8988T (cell line): ENCODE measurements at places on chromosomes 12 and 14.

DNA sequence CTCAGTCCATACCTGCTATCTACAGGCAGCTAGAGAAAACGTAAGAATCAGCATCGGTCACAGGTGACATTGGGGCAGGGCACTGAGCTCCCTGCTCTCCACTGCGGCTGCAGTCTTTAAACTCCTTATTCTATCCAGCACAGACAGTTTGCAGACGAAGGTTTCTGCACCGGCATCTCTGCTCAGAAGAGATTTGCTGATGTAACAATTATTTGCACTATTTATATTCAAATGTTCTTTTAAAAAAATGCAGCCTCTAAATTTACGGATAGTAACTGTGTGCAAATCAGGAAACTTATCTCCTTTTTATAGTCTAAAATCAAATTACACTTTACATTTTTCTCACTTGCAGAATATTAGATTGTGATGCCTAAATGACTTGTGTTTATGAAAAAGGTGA is 671.0 kb downstream of the VRK1 start:
- no peak for DNase-seq

GRCh38 chr12:2363836-2364609 is 311.2 kb downstream of the CACNA1C start:
- no peak for DNase-seq

DNA sequence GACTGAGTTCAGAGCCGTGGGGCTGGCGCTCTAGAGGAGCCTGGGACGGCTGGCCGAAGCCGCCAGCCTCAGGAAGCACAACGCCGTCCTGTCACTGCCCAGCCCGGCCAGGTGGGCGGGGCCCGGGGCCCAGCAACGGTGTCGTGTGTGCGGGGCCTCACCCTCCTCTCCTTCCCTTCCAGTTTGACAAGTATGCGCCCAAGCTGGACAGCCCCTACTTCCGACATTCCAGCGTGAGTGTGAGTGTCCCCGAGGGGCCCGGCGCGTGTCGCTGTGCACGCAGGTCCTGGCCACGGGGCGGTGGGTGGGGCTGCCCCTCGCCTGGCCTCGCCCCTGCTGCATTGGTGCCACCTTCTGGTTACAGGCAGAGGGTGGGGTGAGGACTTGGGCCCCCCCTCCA is 38.3 kb downstream of the LRCOL1 start:
- DNase-seq: no peak

- no peak for DNase-seq
Measured at GRCh38 chr12:108441549-108441948, 73.5 kb upstream of the FICD start.

GRCh38 chr12:22115711-22116110 is 69.7 kb downstream of the CMAS start:
- no peak for DNase-seq

GRCh38 chr12:125861299-125862281 is 796.4 kb downstream of the AACS start:
- DNase-seq: no peak

DNA sequence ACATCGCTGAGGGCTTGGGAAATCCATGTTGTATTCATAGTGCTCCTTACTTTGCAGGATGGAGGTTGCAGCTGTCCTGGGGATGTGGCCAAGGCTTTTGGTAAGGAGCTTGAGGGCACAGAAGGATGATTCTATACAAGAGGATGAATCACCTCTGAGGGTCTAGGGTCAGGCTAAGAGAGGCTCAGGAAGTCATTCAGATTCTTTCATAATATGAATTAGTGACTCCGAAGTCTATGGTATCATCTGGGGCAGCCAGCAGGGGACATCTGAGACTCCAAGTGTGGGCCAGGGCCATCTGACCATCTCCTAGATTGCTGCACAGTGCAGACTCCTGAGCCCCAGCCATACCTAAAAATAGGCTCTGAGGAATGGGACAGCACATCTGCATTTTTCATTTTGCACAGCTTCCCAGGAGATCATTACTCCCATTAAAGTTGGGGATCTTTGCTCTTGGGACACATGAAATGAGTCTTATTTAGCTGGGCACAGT is 4.8 kb downstream of the GMPR2 start:
- DNase-seq: no peak

- no peak for DNase-seq
Measured at GRCh38 chr12:80925237-80925636, 12.5 kb downstream of the LIN7A start.

- DNase-seq: no peak
Measured at GRCh38 chr12:4036671-4037271, 163.6 kb upstream of the PARP11 start.

- no peak for DNase-seq
Measured at GRCh38 chr14:58705066-58705465, 67.3 kb downstream of the DACT1 start.

DNA sequence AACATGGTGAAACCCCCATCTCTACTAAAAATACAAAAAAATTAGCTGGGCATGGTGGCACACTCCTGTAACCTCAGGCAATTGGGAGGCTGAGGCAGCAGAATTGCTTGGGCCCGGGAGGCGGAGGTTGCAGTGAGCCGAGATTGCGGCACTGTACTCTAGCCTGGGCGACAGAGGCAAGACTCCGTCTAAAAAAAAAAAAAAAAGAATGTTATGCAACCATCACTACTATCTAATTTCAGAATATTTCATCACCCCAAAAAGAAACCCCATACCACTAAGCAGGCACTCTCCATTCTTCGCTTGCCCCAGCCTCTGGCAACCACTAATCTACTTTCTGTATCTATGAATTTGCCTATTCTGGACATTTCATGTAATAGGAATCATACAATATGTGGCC is 68.8 kb upstream of the AMN start:
- no peak for DNase-seq

GRCh38 chr12:122355706-122356105 is 66.8 kb downstream of the CLIP1 start:
- DNase-seq: no peak

DNA sequence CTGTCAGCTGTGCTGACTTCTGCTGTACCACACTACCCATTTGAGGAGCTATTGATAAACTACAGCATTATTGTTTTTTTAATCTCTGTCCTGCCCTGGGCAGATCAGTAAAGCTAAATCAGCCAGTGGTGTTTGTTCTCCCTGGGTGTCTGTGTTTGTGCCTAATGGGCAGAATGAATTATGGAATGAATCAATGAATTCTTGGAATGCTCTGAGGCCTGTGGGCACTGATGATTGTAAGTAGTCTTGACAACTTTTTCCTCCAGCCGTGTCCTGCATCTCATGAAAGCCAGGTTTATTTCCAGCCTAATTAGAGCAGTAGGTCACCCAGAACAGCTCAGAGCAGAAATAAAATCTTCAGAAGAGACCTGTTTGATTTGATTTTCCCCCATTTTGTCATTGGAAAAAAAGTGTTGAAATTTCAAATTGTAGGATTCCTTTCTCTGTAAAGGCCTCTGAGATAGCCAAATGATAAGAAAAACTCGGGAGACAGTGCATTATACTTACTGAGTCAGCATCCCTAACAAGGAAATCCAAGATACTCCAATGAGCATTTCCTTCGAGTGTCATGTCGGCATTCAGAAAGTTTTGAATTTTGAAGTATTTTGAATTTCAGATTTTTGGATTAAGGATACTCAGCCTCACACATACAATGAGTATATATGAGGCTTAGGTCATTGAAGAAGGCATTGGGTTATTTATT is 19.4 kb upstream of the EVL start:
- no peak for DNase-seq

DNA sequence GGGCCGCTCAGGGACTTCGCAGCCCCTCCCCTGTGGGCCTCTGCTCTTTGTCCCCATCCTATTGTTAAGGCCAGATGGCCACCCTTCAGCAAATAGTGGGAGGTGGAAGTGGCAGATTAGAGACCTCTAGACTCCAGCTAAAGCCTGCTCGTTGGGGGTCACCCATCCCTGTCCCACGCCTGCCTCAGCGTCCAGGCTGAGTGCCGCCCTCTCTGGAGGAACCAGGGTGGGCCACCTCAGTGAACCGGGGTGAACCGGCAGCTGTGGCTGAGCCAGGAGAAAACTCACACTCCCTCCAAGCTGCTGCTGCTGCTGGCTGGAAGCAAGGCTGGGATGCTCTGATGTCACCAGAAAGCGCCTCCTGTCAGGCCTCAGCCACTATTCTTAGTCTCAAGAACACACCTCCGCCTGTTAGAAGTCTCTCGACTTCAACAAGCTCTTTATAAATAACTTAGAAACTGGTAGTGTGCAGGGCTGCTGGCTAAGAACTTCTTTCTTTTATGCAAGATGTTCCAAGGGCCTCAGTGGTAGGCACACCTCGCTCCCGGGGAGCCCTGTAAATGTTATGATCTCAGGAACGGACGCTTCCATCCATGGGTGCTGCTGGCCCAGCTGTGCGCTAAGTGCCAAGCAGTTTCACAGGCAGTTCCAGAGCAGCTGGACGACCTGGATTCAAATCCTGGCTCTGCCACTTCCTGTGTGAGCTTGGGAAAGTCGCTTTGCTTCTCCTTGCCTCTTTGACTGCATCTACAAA is 19.8 kb upstream of the TESC start:
- DNase-seq: no peak

GRCh38 chr12:104306376-104306775 is 2.8 kb downstream of the EID3 start:
- no peak for DNase-seq

GRCh38 chr12:117143008-117143532 is 43.9 kb upstream of the TESC start:
- no peak for DNase-seq

DNA sequence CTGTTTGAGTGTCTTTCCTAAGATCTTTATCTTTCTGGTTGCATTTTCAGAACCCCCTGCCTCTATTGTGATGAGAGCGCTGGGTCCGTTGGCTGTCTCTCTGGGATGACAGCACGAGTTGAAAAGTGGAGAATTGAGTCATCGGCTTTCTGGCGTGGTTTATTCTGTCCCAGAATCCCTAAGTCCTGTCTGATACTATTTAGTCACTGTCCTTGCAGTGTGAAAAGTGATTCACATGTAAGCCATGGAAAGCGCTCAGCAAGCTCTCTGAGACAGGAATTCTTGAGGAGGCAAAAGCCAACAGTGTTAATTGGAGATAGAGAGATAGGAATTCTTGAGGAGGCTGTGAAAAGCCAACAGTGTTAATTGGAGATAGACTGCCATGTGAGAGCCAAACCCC is 121.7 kb downstream of the CHST11 start:
- no peak for DNase-seq

DNA sequence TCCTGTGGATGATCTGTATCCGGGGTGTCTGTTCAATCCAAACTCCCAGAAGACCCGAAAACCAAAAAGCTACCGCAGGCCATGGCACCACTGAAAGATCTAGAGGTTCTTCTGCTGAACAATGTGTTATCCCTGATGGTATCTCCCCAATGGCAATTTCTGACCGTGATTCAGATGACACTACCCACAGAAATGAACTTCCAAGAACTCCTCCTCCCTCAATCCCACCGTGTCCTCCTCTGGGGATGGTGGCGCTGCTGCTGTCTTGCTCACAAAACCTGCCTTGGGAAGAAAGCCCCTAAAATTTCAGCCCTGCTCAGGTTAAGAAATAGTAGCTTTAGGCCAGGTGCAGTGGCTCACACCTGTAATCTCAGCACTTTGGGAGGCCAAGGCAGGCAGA is 7.8 kb downstream of the CRACR2A start:
- DNase-seq: no peak

DNA sequence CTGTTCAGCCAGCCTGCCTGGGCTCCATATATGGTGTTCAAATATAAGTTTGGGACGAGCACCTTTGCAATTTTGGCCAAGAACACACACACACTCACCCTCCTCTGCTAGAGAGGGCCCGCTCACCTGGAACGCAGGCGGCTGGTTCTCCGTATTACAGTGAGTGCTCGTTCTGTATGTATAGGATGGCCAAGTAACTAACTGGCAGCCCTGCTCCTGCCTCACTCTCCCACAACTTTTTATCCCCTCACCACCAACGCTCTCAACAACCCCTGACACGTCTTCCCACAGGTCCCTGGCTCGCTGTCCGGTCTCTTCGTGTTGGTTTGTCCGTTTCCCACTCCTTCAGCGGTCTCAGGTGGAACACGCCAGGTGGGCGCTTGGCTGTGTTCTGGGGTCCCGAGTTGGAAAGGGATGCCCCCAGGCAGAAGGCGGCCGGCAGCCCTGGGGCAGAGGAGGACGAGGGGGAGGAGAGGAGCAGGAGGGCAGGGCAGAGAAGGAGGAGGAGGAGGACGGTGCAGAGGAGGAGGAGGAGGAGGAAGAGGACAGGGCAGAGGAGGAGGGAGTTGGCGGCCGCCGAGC is 398 bp upstream of the MSRB3 start:
- DNase-seq: no peak

DNA sequence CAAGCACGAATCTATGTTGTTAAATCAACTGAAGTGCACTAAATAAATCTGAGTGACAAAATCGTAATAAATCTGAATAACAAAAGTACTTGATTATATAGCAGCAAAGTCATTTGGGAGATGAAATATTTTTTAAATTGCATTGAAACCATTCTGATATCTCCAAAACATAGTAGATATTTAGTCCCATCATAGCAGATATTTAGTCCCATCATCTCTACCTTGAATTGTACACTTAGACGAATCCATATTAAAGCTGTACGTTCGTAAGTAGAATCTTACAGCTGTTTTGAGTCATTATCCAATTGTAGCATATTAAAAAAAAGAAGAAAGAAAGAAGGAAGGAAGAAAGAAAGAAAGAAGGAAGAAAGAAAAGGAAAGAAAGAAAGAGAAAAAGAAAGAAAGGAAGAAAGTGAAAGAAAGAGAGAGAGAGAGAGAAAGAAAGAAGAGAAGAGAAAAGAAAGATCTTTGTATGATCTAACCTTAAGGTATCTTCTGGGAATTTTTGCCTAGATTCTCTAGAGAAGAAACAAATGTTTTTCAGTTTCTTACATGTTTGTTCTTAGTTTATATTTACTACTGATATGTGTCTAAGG is 2.6 kb downstream of the DCN start:
- DNase-seq: no peak

DNA sequence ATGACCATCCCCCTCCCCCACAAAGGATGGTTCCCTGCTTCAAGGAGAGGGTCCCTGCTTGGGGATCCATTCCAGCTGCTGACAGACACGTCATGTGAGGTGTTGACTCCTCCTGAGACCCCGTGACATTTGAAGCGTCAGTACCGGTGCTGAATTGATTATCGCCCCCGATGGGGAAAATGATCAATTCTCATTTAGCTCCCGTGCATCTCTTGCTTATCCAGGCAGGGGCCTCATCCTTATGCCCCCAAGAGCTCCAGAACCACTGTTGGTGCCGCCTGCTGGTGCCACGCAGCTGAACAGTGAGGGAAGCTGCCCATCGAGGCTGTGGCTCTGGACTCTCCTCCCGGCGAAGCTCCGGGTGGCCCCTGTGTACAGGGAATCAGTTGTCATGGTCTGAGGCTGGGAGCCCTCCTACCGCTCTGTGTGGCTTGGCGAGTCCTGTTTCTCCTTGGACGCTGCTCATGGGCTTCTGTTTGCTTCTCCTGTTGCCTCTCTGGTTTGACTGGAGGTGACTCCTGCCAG is 4.6 kb downstream of the KIF26A start:
- no peak for DNase-seq

GRCh38 chr12:132525011-132525832 is 35.3 kb downstream of the FBRSL1 start:
- no peak for DNase-seq

DNA sequence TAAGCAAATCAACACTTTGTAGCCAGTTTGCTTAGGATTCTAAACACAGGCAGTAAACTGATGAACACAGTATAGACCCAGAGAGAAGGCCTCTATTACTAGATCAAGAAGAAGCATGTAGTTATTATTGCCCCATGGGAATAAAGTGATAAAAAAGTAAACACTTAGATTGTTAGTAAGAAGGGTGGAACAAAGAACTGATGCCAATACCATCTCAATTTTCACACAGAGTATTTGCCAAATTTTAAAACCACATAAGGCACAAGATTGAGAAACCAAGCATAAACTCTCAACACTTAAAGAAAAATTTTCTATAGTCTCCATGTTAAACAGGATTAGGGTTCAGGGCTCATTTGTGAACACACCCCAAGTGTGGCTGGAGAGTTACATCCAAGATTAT is 77.0 kb upstream of the SYT1 start:
- DNase-seq: no peak
